ENCODE measurements at places on chromosomes 11 and 22.

DNA sequence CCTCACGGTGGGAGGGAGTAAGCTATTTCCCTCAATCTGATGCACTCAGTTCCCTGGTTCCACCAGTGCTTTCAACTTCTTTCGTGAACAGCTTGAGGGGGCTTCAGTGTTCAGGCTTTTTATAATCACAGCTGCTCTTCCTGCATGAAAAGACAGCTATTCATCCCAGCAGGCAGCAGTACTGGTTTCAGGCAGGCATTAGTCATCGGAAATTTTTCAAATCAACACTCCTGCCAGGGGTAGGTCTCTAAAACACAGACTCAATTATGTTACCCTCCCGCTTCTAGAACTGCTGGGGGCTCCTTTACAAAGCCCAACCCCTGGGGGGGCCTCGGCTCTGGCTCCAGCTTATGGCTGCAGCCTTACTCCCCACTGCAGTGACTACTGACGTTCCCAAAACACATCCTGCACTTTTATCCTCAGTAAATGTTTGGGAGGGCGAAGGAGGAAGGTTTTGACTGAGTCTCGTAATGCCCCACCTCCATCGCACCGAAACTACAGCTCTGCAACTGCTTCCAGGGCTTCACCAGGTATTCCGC, 5.8 kb downstream of the POLDIP3 start:
- DNase-seq, result no peak

GRCh38 chr11:130653838-130654636, 205.6 kb downstream of the ADAMTS15 start:
- DNase-seq, result no peak

DNA sequence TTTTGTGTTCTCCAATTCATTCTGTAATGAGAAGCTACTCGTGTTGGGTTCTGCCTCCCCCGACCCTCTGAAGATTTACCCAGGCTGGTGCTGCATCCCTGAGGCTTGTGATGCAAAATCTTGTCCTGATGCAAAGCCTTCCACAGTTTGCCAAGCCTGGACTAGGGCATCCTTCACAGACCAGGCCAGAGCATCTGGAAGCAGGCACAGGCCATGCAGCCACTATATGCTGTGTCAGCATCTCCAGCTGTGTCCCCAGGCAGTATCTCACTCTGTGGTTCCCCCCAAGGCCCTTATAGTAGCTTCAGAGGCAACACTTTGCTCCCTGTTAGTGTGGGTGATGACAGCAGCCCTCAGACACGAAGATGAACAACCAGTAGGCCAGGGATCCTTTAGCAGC, 77.3 kb upstream of the RCN1 start:
- no peak for DNase-seq

DNA sequence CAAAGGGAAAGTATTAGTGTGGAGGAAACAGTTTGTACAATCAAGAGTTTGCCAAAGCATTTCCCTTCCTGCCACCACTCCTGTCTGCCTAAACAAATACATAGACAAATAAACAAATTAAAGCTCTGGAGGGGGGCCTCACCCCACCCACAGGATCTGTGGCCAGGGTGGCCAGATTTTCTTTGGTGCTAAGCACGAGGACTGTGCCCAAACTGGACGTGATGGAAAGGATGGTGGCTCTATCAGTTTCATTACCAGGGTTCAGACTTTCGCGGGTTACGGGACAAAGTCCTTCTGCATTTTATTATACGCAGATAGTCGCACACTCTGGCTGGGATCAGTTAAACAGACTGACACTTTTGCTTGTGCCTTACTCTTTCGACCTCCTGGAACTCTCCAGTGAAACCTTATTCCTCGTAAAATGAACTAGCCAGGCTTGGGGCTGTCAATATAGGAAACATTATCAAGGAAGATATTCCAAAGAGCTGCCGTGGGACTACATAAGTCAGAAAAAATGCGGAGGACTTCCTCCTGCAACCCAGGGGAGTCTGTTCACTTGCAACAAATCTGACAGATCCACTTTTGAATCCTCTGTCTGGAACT, 11.2 kb downstream of the BARX2 start:
- DNase-seq, result no peak

DNA sequence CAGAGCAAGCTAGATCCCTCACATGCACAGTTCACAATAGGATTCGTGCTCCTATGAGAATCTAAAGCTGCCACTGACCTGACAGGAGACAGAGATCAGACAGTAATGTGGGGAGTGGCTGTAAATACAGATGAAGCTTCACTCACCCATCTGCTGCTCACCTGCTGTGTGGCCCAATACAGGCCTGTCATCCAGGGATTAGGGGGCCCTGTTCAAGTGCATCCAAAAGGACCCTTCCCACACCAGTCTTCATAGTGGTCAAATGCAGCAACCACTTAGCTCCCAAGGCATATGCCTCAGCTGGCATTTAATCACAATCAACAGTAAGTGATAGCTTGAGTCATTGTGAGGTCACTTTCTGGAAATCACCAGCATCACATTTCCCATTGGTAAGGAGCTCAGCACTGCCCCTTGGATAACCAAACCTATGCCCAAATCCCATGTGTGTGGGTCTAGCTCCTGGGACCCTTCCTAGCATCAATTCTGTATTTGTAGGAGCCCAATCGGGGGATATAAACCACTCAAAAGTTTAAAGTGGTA, 65.6 kb downstream of the OR4C45 start:
- DNase-seq, result no peak

DNA sequence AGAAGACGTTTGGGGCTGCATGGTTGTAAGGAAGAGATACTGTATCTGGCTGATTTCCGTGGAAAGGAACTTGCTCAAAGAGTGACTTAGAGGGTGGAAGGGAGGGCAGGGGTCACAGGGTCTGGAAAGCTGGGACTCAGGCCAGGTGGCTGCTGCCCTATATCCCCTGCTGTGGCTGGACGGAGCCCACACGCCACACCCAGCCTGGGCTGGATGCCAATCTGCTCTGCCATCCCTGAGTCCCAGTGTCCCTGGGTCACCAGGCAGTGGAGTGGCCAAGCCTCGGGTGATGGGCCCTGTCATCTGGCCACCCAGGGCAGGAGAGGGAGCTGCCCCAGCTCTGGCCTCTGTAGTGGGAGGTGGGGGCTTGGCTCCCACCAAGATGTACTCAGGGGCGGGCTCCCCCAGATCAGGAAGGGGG, 26.5 kb upstream of the KRTAP5-7 start:
- no peak for DNase-seq

GRCh38 chr11:94750319-94751217, 17.6 kb upstream of the AMOTL1 start:
- no peak for DNase-seq
